Fibroblast of villous mesenchyme (primary cell): ENCODE measurements at places on chromosomes 1 and 21. TPM values are rescaled to one million over a fixed set of nuclear protein-coding genes. Genes with fewer than 3 reads are reported as not detected.

DHX9 gene
- 116 and 160 TPM in 2 replicates for total RNA-seq

OR6N1 gene
- total RNA-seq = not detected in 2 replicates

F3 gene
- 198 and 506 TPM in 2 replicates for total RNA-seq

IKBKE gene
- 23.7 and 25.8 TPM in 2 replicates for total RNA-seq

TEDDM1 gene
- not detected in 2 replicates for total RNA-seq

MATN1 gene
- total RNA-seq = not detected in 2 replicates

NVL gene
- total RNA-seq = 21.6 and 22.9 TPM in 2 replicates

C1orf21 gene
- total RNA-seq = 3.5 and 3.9 TPM in 2 replicates

CYYR1 gene
- not detected in 2 replicates for total RNA-seq

KRTAP19-3 gene
- not detected in 2 replicates for total RNA-seq

ETNK2 gene
- 12.2 and 15.5 TPM in 2 replicates for total RNA-seq

GSTM5 gene
- total RNA-seq = 5.8 and 9.1 TPM in 2 replicates

DDR2 gene
- 227 and 289 TPM in 2 replicates for total RNA-seq

RCAN3 gene
- total RNA-seq = 11.7 and 12.6 TPM in 2 replicates

DNA sequence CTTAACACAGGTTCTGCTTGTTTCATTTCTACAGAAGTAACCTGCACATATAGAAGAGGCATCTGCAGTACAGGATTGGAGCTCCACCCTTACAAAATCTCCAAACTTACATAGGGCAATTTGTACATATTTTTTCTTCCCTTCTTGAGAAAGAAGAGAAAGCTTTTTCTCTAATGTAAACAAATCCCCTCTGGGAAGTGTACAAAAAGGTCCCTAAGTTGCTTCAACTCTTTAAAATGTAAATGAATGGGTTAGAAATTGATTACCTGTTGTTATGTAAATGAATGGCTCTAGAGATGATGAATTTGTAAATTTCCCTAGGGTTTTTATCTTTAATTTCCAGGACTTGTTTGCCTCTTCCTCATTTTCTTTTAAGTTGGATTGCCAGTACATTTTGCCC, 1183.7 kb downstream of the MRPL39 start:
- no peak for DNase-seq

- no peak for DNase-seq
Observed at GRCh38 chr1:6907201-6907600, 121.9 kb downstream of the CAMTA1 start.

- DNase-seq = no peak
Observed at GRCh38 chr1:228243093-228243492, 35.2 kb downstream of the OBSCN start.

DNA sequence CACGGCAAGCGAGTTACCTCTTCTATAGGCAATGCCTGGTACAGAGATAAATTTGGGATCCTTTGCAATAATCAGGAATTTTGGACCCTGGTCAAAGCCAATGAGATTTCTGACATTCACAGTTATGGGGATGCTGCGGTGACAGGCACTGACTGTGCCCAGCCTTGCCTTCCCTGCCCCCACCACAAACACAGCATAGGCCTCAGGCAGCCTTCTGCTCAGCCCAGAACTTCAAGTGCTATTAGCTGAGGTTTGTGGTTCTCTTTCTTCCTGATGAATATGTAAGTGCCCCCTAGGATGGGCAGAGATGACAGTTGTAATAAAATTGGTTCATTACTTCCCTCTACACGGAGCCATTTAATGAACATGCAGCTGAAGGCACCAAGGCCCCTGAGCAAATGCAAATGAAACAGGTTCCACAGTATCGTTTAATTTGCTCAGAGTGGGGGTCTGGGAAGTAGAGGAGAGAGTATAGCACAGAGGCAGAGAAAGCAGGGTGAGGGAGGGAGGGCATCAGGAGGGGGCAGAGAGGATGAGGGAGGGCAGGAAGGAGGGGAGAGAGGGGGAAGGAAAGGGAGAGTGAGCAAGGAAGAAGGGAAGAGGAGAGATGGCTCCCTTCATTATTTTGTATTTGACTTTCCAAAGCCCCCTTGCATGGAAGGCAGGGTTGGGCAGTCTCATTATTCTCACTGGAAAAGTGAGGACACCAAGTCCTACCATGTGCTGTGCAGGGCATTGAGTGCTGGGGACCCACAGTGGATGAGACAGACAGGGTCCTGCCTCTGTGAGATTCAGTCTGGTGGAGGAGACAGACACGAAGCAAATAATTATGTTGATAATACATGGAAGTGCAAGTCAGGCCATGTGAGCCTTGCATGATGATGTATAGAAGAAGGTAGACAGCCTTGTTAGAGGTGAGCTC, 513.0 kb downstream of the PTPRU start:
- DNase-seq = no peak

- no peak for DNase-seq
Observed at GRCh38 chr1:17348593-17349234, 23.3 kb upstream of the PADI6 start.

GRCh38 chr1:44619261-44619900, 54.9 kb downstream of the TMEM53 start:
- peak; percentile 26 for DNase-seq

GRCh38 chr1:228440761-228441500, 24.3 kb upstream of the TRIM17 start:
- no peak for DNase-seq

DNA sequence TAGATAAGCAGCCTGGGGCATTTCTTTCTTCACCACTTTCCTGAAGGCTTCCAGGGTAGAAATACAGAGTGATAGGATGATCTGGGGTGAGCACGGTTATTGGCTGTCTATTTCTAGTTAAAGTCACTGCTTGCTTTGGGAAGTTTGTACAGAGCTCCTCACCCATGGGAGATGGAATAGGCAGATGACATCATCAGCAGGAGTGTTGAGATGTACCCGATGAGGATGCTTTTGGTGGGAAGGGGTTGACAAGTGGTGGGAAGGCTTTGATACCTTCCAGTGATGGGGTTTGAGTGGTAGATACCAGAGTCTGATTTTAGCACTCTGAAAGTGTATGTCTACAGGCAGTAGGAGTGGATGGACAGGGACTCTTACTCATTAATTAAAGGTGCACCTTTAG, 112.6 kb downstream of the BRINP2 start:
- DNase-seq = no peak

GRCh38 chr1:32868806-32869455, 1.8 kb downstream of the FNDC5 start:
- DNase-seq = no peak

- DNase-seq = no peak
Observed at GRCh38 chr1:207850621-207851407, 60.1 kb downstream of the CD34 start.

DNA sequence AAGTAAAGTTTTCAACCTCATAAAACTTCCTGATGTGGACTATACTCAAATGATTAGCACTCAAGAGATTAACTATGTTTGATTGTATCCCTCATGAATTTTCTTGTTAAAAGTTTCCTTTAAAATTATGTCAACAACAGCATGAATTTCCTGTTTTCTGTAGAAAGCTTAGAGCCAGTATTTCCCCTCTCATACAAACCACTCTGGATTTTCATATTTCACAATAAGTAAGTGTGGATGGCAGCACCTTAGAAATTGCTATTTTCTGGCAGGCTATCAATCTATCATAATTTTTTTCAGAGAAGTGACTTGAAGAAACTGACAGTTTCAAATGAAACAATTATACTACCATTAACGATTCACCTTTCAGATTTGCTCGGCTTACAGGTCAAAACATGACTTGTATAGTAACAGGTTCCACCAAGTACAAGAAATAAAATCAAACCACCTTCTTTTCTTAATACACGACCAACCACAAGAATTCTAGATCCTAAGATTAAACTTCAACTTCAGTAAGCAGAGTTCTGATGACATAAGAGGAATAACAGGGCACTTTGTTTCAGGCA, 20.8 kb downstream of the ELK4 start:
- no peak for DNase-seq

- no peak for DNase-seq
Observed at GRCh38 chr1:226937940-226938725, 2.0 kb upstream of the COQ8A start.

DNA sequence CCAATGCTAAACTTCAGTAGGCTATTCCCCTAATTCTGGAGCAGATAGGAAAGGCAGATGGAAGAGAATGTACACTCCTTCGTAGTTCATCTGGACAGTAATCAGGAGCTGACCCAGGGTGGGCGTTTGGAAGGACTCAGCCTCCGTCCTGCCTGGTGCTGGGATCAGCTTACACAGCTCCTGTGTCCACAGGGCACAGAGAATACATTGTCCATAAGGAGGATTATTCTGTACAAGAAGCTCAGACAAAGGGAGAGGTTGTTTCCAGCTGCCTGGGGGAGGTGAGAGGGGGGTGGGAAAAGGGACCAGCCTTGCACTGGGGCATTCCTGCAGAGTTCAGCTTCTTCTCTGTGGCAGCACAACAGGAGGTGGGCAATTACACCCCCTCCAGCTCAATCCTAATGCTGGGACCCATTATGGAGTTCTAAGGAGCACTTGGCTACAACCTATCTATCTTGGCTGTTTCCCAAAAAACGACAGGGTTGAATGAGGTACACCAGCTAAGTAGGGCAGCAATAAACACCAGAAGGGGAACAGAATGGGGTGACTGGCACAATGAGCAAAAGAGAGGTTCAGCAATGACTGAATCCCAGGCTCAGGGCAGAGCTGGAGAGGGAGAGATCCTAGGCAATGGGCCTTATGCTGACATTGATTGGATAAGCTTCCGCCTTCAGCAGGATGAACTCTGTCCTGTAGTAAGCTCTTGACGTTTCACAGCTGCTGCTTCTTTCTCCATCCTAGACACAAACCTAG, 7.4 kb downstream of the MED8 start:
- DNase-seq = no peak

DNA sequence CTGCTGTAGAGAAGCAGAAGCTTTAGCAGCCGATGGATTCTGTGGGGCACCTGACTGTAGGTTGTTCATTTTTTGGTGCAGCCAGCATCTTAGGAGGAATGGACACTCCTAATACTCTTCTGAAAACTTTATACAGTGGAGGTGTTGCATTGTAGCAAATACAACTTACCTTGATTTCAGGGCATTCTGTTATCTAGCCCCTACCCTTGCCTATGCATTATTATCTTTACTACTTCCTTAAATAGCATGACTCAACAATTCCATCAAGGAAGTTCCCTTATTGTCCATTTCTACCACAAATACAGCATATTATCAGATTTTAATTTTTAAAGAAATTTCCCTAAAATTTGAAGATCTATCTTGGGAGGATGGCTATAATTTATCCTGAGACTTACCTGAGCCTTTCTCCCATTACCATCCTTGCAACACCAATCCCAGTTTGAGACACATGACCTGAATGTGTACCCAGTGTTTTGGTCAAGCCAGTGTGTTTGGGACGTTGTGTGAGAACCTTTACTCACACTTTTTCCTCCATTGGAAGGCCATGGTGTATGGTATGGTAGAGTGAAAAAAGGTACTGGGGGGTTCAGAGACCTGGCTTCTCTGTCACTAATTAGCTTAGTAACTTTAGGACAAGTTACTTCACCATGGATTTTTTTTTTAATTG, 9.2 kb downstream of the POU2F1 start:
- DNase-seq = no peak

DNA sequence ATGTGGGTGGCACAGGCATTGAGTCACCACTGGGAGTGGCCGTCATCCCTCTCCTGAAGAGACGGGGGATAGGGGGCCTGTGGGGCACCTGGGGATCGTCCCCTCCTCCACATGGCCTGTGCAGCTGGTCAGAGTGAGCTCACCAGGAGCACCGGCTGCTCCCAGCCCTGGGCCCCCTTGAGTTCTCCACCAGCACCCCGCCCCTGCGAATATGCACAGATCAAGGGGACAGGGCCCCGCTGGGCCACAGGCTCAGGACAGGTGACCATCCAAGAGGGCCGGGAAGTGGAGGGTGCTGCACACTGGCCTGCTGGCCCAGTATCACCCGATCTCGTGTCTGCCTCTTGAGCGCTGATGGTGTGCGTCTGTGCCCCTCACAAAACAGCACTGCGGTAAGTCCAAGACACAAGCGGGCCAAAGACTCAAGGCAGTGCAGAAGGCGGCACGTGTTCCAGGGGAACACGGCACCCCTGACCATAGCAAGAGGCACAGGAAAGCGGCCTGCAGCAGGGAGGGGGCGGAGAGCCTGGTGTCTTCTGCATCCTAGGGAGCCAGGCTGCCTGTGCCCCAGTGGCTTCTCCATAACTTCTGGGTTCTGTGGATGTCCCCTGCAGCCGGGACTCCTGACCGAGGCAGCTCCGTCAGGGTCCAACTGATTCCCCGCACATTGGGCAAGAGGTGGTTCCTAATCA, 18.1 kb upstream of the TSPEAR start:
- DNase-seq = no peak

DNA sequence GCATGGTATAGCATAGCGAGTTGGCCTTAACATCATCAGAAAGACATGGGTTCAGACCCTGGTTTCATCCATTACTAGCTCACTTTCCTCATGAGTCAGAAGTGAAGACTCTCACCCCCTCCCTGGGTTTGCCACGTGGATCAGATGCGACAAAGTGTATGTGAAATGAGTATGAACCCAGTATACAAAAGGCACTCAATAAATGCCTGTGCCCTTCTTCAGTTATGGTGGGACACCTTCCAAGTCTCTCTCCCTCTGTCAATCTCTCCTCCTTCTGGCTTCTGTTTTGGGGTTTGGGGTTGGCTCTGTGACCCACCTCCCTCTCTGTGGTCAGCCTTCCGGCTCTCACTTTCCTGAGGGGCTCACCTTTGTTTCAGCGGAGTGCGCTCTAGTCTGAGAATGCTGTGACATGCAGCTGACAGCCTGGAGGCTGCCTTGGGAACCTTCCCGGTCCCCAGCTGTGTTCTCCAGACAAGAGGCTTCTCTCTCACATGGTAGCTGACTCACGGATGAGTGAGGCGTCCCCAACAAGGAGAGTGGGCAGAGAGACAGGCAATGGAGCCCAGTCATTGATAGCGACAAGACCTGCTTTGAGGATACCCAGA, 155.0 kb upstream of the EDN2 start:
- DNase-seq = peak; percentile 61

DNA sequence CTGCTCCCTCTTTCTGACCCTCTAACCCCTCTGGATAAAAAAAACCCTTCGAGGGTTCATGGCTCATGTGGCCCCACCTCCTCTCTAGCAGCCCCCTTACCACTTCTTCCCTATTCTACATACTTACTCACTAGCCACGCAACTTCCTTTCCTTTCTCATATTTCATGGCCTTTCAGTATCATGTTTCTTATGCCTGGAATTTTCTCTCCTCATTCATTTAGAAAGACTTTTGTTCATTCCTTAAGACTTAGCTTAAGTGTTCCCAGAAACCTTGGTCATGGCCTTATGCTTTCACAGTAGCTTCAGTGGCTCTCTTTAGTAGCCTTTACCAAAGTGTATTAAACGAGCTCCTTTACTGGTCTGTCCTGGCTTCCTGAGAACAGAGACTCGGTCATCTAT, 6.1 kb downstream of the ACP6 start:
- peak; percentile 16 for DNase-seq
